ENCODE measurements at places on chromosomes 16 and 17.

DNA sequence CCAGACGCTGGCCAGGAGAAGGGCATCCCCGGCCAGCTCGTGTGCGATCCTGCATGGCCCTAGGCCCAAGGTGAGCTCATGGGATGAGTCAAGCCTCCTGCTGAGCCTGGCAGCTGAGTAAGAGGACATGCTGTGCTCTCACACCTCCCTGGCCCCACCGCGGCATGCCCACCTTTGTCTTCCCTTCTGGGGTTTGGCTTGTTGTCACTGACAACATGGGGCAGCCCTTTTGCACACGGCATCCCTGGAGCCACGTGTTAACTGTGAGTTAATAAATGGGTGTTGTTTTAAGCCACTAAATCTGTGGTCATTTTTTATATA lies 8.9 kb upstream of the TNS4 start:
- peak; percentile 46 for DNase-seq

- no peak for DNase-seq
Observed at GRCh38 chr17:29682054-29682453, 59.3 kb upstream of the CORO6 start.

DNA sequence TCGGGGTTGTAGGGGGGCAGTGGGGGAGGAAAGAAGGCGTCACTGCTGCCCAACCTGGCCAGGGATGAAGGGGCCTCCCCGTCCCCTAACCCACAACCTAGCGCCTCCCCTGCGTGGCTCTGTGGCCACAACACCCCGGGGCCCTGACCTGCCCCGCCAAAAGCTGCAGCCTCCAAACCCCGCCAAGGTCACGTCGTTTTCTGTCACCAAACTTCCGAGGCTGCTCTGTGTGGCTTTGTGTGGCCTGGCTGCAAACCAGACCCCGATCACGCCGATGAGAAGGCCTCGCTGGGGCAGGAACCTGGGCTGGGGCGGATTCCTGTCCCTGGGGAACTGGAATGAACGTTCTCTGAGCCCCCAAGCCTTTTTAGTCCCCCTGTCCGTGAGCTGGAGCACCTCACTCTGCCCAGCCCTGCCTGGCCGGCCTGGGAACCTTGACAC lies 30.5 kb upstream of the CIBAR2 start:
- no peak for DNase-seq

- no peak for DNase-seq
Observed at GRCh38 chr16:51137097-51137496, 14.0 kb downstream of the SALL1 start.

GRCh38 chr17:79529661-79530081 lies 81.2 kb downstream of the RBFOX3 start:
- DNase-seq: no peak
